K562 (cell line): ENCODE measurements at places on chromosomes 1 and 21.
A peak's percentile ranks its signal among the peaks of the same experiment; 100 is the strongest.

GRCh38 chr1:207745285-207745684 lies 6.6 kb upstream of the CD46 start:
- no peak for DNase-seq

DNA sequence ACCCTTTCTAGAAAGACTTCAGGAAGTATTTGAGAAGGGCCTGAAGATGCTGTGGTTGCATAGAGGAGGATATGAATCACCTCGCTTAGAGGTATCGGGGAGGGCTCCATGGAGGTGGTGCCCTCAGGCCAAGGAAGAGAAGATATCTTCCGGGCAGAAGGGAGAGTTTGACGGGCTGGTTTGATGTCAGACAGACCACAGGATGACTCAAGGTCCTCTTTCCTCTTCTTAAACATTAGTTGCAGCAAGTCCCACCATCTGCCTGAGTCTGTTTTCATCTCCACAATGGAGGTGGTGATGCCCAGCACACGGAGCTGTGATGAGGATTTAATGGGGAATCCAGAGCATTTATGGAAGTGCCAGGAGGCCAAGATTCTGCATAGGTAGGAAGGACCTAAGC lies 25.1 kb upstream of the RUNX3 start:
- no peak for DNase-seq

DNA sequence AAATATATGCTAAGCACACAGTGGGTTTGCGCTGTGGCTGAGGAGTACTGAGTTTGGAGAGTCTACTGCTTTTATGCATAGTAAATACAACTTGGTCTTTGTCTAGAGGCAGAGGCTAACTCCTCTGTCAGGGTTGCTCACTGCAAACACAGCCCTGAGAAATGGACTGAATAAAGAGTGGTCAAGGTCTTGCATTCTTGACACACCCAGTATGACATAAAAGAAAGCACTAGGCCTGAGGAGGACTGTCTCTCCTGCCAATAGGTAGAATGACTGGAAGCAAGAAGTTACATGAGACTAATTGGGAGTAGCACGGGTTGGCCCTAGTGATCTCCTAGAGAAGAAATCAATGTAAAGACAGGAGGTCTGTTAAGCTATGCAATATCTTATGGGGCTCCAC lies 367.2 kb upstream of the B3GALT2 start:
- DNase-seq: no peak

DNA sequence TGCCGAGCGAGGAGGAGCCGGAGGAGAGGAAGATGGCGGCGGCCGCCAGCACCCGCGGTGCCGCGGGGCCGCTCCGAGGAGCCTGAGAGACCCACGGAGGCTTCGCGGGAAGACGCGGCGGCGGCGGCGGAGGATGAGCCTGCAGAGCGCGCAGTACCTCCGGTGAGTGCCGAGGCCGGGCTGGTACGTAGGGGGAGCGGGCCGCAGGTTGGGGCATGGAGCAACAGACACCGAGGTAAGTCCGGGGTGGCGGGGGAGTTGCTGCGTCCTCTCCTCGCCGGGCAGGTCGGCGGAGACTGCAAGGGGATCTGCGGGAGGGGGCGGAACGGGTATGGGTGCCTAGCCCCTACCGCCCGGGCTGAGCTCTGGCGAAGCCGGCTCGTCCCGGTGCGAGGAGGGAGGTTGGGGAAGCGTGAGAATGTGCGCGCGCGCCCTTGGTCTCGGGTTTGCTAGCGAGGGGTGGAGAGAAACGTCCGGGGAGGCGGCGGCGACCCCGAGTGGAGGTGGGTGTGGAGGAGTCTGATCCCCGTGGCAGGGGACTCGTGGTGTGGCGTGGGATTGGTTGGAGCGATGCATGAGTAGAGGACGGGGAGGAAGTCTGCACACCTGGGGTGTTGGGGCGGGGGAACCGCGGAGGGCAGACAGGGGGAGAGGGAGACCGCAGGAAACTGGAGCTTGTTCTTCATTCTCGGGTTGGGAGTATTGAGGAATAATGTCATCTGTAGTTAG lies at the start of gene SMG7:
Gene SMG7 (plus strand): TSS at position 12 of the 729 bp plus-strand sequence. CDS start 122 bp downstream, at position 134.
- DNase-seq: peak; percentile 59

GRCh38 chr1:19433719-19433998 lies 51.7 kb downstream of the CAPZB start:
- no peak for DNase-seq

DNA sequence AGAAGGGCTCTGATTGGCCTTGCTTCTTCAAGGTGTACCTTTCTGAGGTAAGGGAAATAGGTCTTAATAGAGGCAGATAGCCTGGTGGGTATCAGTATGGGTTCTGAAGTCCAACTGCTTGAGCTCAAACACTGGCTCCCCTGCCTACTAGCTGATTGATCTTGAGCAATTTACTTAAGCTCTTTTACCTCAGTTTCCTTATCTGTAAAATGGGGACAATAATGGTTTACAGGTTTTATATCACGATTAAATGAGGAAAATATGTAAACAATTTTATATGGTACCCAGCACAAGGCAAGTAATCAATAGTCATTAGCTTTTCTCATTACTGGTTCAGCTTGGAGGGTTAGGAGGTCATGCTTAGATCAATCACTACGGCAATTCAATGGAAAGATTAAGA lies 75.8 kb upstream of the VTCN1 start:
- no peak for DNase-seq

GRCh38 chr1:186575348-186575747 lies 104.9 kb downstream of the PTGS2 start:
- DNase-seq: no peak

GRCh38 chr1:154878371-154879037 lies 8.4 kb upstream of the KCNN3 start:
- peak; percentile 81 for DNase-seq

DNA sequence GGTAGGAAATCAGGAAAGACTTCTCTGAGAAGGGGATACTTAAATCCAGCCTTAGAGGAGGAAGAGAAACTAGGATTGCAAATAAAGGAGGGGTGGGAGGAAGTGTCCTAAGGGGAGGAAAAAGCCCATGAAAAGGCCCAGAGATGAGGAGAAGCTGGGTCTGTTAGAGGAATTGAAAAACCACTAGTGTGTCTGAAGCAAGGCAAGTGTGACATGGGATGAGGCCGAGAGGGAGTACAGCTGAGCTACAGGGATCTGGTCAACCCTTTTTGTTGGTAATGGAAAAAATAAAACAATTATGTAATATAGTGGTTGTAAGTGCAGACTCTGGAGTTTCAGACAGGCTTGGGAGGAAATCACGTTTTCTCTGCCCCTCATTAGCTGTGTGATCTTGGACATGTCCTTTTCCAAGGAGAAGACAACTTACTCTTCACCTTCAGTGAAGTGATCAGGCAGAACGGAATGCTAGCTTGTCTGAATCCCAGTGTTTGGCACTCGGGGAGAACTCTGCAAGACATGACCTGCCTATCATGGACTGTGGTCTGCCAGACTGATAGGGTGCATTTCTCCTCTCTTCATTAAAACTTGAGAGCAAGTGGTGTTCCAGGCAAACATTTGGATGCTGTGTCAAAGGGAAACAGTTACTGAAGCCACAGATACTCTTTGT lies 7.4 kb upstream of the S100A10 start:
- DNase-seq: no peak

DNA sequence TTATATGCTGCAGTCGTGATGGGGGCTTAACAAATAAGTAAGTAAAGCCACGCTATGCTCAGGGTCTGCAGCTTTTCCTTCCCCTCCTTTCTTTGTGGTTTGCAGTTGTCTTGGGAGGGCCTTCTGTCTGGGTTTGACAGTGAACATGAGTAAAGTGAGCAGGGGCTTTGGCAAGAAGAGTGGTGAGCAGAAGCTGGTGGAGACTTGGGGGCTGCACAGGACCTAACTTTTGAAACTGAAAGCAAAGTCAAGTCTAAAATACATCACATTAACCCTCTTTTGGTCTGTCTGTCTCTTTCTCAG lies 368.6 kb upstream of the VAMP3 start:
- DNase-seq: no peak

GRCh38 chr1:28456078-28456477 lies 49.8 kb upstream of the RCC1 start:
- no peak for DNase-seq

GRCh38 chr1:216535059-216535458 lies 111.8 kb upstream of the USH2A start:
- no peak for DNase-seq

DNA sequence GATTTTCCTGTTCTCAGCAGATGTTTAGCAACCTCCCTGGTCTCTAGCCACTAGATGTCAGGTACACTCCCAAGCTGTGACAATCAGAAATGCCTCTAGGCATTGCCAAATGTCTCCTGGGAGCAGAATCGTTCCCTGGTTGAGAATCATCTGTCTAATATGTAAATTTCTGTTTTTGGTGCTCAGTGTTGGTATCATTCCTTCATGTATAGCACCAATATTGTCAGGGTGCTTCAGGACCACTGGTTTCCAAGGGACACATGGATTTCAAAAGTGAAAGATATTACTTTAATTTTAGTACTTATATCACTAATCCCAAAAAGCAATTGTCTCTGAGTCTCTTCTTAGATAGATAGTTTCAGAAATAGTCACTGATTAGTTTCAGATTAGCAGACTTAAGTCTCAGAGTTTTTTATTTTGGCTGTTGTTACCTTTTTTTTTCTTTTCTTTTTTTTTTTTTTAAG lies 160.1 kb downstream of the PTPRC start:
- no peak for DNase-seq

DNA sequence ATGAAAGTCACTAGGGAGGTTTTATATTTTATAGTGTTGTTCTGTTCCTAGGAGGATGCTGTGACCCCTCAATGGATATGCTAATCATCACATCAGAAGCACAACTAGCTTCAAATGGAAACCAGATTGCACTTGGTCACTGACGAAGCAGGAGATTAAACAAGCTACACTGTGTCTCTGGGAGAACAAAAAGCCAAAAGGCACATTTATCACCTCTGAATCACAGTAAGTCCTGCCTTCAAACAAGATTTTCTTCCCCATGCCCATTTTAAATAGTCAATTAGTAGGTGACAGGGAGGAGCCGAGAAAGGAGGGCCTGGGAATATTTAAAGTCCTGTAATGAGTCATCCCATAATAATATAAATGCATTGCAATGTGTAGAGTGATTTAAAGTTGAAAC lies 38.1 kb downstream of the RGS2 start:
- no peak for DNase-seq

GRCh38 chr1:20709868-20710267 lies 7.9 kb downstream of the KIF17 start:
- no peak for DNase-seq

DNA sequence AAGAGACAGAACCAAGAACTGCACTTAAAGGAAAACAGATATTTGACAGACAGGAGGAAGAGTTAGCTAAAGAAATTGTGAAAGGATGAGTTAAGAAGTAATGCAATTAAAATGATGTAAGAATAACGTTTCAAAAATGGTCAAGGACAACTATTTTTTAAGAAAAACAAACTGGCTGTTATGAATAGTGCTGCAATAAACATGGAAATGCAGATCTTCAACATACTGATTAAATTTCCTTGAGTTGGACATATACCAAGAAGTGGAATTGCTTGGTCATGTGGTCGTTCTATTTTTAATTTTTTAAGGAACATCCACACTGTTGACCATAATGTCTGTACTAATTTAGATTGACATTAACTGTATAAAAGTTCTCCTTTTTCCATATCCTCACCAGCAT lies 23.1 kb upstream of the PHTF1 start:
- no peak for DNase-seq

GRCh38 chr1:207056673-207057072 lies 3.6 kb downstream of the PFKFB2 start:
- DNase-seq: no peak
